ENCODE measurements at places on chromosomes 1 and 21. TPM values are rescaled to one million over a fixed set of nuclear protein-coding genes. Genes with fewer than 3 reads are reported as not detected.

The BARHL2 gene
- not detected for total RNA-seq

The FCGR3A gene
- not detected for total RNA-seq

The LAMC2 gene
- total RNA-seq = 21.1 TPM

The GUCA2B gene
- not detected for total RNA-seq

The SETDB1 gene
- 24.1 TPM for total RNA-seq

The GOLT1A gene
- 4.2 TPM for total RNA-seq

The HSPG2 gene
- total RNA-seq = 76.4 TPM

The SHE gene
- 0.16 TPM for total RNA-seq

The SPRR2E gene
- total RNA-seq = not detected

The ID3 gene
- total RNA-seq = 415 TPM

The KCNC4 gene
- total RNA-seq = 4.3 TPM

The S100A7A gene
- total RNA-seq = not detected

The NCAM2 gene
- total RNA-seq = not detected

The PRAMEF13 gene
- total RNA-seq = not detected

The HMGB4 gene
- not detected for total RNA-seq

The NUDT17 gene
- 5.7 TPM for total RNA-seq

The AKR7A3 gene
- 0.16 TPM for total RNA-seq

The NBL1 gene
- 60.0 TPM for total RNA-seq

The IL19 gene
- total RNA-seq = not detected

The SEMA6C gene
- 1.9 TPM for total RNA-seq

The PEX11B gene
- total RNA-seq = 29.3 TPM
